Inflammatory macrophage treated with lipopolysaccharide for 1 hour (primary cell): ENCODE measurements at places on chromosomes 1 and 21.

- DNase-seq: no peak
Observed at GRCh38 chr1:153402226-153402625, 11.4 kb upstream of the S100A8 start.

GRCh38 chr21:41280115-41280919 lies 36.3 kb upstream of the FAM3B start:
- no peak for DNase-seq

- no peak for DNase-seq
Observed at GRCh38 chr21:41861987-41862386, 17.2 kb downstream of the PRDM15 start.

DNA sequence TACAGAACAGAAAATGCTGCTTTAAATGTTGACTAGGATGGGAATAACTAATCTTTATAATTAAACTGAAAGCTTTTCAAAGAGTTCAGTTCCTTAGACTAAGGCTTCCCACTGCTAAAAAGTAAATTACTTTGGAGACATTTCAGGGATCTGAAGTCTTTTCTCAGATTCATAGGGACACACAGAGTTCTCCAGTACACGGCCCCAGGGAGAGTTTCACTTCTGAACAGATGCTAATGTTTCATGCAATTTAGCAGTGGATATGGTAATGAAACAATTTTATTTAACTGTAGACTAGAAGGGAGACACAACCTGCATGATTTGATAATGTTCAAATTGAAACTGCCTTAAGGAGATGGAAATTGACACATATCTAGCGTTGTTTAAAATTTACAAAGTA lies 1282.6 kb downstream of the NCAM2 start:
- no peak for DNase-seq

DNA sequence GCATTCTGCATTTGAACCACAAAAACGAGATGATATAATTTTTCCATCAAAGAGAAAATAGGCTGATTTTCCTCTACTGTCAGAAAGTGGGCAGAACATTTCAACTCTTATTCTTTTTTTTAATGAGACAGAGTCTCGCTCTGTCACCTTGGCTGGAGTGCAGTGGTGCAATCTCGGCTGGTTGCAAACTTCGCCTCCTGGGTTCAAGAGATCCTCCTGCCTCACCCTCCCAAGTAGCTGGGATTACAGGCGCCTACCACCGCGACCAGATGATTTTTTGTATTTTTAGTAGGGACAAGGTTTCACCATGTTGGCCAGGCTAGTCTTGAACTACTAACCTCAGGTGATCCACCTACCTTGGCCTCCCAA lies 11.6 kb downstream of the DSTYK start:
- DNase-seq: no peak

- DNase-seq: no peak
Observed at GRCh38 chr21:21436012-21436534, 437.9 kb downstream of the NCAM2 start.

GRCh38 chr1:85495556-85495955 lies 30.6 kb upstream of the DDAH1 start:
- DNase-seq: no peak

DNA sequence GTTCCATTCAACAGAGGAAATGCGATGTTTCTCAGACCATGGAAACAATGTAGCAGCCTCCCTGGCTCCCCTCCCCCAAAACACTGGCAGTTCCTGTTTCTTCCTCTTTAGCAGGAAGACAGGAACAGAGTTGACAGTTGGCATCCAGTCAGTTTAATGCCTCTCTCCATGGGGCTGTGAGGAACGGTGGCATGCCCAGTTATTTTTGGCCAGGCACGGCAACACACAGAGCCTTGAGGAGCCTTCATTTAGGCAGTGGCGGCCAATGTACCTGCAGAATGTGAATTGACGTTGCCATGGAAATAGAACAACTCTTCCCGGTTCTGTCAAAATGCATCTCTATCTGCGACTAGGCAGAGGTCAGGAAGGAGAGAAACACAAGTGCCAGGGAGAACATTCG lies 330.6 kb downstream of the DSCAM start:
- peak; percentile 31 for DNase-seq

GRCh38 chr1:210736713-210737112 lies 397.2 kb downstream of the KCNH1 start:
- no peak for DNase-seq

DNA sequence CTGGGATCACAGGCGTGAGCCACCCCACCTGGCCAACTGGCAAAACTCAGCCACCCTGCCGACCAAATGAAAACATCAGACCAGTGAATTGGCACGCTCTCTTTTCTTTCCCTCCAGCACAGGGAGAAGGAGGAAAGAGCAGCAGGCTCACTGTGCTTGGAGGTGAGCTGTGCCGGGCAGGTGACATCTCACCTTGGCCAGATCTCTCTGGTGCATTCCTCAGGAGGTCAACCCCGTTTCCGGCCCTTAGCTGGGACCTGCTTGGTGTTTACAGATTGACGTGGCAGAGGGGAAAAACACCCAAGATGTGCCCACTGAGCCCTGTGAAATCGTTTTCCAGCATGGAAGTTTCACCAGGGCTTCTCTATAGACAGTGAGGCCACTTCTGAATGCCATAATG lies 45.1 kb downstream of the TMEM51 start:
- DNase-seq: no peak

DNA sequence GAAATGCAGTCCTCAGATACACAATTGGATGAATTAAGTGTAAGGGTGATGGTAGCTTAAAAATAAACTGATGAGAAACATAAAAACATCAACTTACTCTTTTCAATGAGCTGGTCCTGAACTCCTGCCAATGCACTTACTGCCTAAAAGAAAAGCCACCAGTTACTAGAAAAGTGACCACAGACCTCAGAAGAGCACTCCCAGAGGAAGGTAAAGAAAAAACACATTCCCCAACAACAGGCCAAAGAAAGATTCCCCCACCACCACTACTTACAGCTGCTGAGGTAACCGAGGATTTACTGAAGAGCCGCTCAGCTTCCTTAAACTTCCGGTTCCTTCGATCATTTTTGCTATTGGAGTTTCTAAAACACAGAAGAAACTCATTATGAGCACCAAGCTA lies 5.4 kb downstream of the MEAF6 start:
- DNase-seq: no peak

DNA sequence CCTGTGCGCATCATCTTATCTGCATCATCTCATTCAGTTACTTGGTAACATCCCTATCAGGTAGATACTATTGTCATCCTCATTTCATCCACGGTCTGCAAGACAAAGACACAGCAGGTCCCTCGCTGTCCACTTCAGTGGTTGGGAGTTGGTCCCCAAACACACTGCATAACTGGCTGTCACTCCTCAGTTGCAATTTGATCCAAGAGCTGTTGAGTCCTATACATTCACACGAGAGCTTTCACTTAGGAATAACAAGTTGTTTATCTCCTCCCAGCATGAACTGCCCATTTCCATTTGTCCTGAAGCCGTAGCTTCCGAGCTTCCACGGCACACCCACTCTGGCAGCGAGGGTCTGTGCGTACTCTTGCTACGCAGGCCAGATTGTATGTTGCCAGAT lies 472.0 kb downstream of the CAMTA1 start:
- no peak for DNase-seq

DNA sequence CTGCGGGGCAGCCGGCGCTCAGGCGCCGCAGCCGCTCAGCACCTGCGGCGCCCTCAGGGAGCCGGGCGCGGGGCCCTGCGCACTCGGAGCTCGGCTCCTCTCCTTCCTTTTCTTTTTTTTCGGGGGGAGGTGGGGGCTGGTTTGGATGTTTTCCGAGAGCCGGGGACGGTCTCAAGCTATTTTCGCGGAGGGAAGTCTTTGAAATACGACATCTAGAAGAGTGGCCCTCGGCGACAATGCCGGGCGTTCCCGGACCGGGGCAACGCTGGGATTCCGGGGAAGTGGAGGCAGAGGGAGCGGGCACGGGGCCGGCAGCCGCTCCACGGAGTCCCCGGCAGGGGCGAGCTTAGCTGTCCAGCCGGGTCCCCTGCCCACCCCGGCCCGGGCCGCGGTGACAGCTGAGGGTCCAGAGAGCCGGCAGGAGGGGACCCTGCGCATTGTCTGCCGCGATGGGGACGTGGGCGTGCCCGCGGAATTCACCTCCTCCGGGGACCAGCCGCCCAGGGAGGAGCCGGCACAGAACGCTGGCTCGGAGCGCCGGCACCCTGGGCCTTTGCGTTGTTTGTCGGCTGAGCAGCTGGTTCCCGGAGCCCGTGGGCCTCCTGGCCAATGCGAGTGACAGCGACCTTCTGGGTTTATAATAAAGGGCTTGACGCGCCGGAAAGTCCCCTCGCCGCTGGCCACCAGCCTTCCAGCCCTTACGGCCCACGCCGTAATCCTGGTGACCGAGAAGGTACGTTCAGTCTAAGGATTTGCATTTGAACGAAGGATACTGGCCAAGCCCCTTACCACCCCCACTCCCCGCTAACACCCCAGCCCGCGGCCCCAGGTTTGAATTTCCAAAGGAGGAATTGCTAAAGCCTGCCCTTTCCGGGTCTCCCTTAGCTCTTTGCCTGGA lies 582 bp downstream of the SLC37A1 start:
- peak; percentile 72 for DNase-seq

DNA sequence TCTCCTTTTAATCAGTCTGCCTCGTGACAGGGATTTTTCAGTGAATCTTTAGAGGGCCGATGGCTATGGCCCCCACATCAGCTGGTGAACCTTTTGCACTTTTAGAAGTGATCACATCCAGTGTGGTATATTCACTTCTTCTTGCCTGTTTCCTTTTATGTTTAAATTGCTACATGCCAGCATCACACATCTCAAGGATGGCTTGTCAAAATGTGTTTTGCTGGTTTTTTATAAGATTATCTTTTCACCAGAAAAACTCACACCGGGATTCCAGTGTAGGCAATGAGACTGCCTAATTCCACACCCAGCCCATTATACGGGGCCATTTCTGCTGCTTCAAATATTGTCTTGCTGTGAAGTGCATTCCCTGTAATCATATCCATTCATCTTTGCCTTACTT lies 1151.7 kb upstream of the ADGRL4 start:
- no peak for DNase-seq

GRCh38 chr1:198903203-198903602 lies 264.4 kb downstream of the PTPRC start:
- DNase-seq: no peak

GRCh38 chr21:45999581-46000181 lies 18.1 kb downstream of the COL6A1 start:
- no peak for DNase-seq

- DNase-seq: no peak
Observed at GRCh38 chr1:212490276-212490675, 57.6 kb downstream of the NENF start.

GRCh38 chr1:108598340-108598739 lies 38.4 kb downstream of the EEIG2 start:
- no peak for DNase-seq

GRCh38 chr1:230394134-230394533 lies 32.0 kb downstream of the PGBD5 start:
- DNase-seq: no peak

GRCh38 chr1:180282401-180283044 lies 52.5 kb downstream of the LHX4 start:
- no peak for DNase-seq

GRCh38 chr1:70754701-70755100 lies 292.9 kb downstream of the PTGER3 start:
- DNase-seq: no peak

GRCh38 chr21:39189857-39190604 lies 6.8 kb upstream of the PSMG1 start:
- DNase-seq: no peak

- no peak for DNase-seq
Observed at GRCh38 chr21:23111070-23111600, 2112.9 kb downstream of the NCAM2 start.

GRCh38 chr1:189429610-189430009 lies 1048.1 kb downstream of the BRINP3 start:
- DNase-seq: peak; percentile 0

GRCh38 chr1:164644774-164645644 lies 86.0 kb downstream of the PBX1 start:
- DNase-seq: no peak

DNA sequence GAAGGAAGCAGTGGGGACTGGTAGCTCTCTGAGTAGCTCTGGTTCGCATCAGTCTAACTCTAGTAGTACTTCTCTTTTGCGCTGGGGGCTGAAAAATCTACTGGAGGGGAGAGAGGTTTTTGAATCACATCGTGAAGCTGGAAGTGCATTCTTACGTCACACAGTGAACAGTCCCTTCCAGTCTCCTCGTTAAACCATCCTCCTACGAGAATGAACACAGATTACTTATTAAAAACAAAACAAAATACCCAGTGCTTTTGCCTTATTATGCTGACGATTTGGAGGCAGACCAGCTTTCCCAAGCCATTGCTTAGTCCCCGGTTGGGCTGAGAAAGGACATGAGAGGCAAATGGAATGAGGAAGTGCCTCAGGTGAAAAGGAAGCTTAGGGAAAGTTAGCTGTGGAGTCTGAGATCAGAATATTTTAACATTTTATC lies 16.1 kb downstream of the HUNK start:
- DNase-seq: no peak

DNA sequence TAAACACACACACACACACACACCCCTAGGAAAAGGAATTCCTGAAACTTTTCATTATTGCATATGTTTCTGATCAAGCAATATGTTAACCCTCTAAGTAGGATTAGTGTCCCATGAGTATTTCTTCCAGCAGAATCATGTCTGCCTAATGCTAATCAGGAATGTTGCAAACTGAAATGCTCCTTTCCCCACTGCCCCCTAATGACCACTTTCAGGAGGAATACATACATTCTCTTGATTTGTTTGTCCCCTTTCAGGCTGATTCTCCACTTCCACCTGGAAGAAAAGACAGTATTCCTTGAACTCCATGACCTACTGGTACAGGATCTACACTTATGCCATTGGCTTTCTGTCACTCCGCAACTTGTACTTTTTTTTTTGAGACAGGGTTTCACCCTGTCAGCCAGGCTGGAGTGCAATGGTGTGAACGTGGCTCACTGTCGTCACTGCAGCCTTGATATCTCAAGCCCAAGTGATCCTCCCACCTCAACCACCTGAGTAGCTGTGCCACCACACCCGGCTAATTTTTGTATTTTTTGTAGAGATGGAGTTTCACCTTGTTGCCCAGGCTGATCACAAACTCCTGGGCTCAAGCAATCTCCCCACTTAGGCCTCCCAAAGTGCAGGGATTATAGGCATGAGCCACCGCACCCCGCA lies 56.7 kb downstream of the LRIG2 start:
- no peak for DNase-seq

DNA sequence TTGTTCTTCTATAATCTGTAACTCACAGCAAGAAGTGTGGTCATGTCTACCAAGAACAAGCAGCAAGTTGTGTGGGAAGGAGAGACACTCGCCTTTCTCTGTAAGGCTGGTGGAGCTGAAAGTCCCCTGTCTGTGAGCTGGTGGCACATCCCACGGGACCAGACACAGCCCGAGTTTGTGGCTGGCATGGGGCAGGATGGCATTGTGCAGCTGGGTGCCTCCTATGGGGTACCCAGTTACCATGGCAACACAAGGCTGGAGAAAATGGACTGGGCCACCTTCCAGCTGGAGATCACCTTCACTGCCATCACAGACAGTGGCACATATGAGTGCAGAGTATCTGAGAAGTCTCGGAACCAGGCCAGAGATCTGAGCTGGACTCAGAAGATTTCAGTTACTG lies 15.5 kb downstream of the CD101 start:
- peak; percentile 9 for DNase-seq

DNA sequence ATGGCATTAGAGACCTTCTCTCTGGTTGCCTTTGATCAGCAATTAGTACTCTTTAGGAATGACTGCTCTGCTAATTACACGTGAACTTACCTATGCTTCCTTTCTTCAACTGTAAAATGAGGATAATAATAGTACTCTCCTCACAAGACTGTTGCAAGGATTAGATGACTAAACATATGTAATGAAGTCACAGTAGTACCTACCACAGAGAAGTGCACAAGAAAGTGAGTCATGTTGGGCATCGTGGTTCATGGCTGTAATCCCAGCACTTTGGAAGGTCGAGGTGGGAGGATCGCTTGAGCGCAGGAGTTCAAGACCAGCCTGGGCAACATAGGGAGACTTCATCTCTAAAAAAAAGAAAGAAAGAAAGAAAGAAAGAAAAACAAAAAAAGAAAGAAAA lies 68.1 kb upstream of the AK4 start:
- DNase-seq: peak; percentile 82
